ENCODE measurements at places on chromosomes 5 and 9.

- no peak for DNase-seq
Measured at GRCh38 chr5:9288234-9288633, 257.6 kb downstream of the SEMA5A start.

DNA sequence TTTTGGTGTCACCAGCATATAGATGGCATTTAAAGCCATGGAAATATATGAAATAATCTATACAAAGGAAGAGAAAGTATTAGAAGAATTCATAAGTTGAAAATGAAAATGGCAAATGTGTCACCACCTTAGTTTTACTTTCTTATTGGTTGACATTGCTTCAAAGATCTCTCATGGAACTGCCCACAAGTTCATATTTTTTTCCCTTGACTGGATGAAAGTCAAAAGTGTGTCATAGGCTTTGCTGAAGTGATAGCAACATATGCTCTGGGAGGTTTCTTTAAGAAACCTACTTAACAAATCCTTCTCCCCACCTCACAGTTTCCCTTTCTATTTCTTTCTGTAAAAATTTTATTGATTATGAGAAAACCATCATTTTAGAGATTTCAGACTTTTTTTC is 127.2 kb downstream of the VPS13A start:
- no peak for DNase-seq

DNA sequence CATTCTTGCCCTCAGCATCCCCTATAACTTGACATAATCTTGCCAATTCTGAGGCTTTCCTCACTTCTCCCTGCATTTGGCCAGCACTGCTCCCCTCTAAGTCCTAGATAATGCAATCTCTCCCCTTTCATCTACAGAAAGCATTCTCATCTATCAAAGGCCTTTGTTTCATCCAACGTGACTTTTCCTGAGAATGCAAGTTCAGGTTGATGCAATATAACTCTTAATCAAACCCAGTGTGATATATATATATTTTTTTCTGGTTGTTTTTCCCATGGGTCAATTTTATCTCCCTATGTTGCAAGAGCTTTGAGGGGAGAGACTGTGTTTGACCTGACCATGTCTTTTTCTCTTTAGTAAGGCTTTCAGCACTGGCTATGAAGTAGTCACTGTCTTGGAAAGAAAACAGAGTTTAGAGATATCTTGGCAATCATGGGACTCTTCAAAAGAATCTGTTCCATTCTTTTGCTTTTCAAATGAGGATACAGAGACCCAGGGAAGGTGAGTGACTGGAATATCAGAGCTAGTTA is 268.6 kb downstream of the TRPM3 start:
- DNase-seq = no peak

DNA sequence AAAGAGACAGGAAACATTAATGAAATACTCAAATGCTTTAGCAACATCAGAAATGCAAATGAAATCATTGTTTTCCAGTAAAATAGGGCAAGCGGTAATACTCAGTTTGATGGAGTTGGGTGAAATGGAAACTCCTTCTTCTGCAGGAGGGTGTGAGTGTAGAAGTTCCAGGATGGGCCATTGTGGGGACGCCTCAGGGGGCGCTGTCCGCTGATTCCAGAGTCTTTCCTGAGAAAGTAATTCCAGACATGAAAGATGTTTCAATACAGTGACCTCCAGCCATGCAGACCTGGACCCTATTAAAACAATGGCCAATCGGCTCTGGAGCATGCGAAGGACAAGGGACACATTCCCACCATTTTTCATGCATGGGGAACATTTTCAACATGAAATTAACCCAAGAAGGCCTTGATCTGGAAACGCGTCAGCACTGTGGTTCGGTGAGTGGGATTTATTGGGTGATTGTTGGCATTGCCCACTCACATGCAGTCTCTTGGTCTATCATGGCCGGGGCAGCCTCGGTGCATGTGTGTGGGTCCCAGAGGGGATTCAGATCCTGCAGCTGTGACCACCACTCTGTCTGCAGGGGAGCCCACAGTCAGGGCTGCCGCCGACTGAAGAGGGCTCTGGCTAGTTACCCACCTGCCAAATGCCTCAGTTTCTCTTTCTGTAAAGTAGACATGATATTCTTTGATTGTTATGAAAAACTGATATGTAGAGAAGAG is 132.6 kb upstream of the IRX4 start:
- DNase-seq = no peak
